CD8-positive, alpha-beta T cell (primary cell): ENCODE measurements at places on chromosomes 6 and 20.

DNA sequence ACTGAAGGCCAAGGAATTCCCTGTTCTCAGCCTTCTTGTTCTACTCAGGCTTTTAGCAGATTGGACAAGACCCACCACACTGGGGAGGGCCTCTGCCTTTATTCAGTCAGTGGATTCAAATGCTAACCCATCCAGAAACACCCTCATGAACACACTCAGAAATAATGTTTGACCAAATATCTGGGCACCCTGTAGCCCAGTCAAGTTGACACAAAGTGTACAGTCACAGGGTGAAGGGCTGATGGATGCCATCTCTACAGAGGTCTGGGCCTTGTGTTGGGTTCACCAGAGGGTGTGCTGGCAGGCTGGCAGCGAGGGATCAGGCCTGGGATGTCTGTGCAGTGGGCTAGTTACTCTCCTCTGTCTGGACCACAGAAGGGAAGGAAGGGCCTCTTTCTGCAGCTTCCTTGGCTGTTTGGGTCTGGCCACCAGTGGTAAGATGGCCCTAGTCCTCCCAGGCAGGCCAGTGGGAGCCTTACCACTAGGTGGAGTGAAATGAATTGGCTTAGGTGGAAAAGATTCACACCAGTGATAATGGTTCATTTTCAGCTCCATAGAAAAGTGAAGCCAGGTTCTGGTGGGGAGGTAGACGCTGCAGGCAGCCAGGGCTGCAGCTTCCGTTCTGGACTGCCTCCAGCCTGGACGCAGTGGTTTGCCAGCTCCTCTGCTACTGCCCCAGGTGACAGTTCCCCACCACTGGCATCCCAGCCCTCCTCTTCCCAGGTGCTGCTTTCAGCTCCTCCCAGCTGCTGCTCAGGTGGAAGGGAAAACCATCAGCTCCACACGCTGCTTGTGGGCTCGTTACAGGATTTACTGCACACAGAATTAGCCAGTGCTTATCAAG is 9.2 kb downstream of the TUBB2A start:
- DNase-seq: no peak

GRCh38 chr6:102417368-102417998 is 1024.0 kb downstream of the GRIK2 start:
- no peak for DNase-seq

DNA sequence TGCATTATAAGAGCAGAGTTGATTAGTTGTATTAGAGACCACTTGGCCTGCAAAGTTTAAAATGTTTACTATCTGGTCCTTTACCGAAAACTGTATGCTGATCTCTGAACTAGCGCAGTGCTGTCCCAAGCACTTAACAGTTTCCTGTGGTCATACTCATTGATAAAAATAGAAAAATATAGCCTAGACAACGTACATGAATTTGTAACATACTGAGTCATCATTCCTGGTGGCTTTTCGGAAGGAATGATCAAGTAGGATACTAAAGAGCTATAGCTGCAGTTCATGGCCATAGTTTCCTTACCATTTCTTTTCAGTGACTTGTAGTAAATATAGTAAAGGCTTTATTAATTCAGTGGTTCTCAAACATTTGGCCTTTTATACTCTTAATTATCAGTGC is 18.4 kb downstream of the TTK start:
- no peak for DNase-seq

GRCh38 chr6:126210398-126211075 is 129.4 kb upstream of the CENPW start:
- DNase-seq: no peak

- DNase-seq: peak; percentile 82
These were observed 746 bp downstream of the NUP153 start for GRCh38 chr6:17705778-17706579.

DNA sequence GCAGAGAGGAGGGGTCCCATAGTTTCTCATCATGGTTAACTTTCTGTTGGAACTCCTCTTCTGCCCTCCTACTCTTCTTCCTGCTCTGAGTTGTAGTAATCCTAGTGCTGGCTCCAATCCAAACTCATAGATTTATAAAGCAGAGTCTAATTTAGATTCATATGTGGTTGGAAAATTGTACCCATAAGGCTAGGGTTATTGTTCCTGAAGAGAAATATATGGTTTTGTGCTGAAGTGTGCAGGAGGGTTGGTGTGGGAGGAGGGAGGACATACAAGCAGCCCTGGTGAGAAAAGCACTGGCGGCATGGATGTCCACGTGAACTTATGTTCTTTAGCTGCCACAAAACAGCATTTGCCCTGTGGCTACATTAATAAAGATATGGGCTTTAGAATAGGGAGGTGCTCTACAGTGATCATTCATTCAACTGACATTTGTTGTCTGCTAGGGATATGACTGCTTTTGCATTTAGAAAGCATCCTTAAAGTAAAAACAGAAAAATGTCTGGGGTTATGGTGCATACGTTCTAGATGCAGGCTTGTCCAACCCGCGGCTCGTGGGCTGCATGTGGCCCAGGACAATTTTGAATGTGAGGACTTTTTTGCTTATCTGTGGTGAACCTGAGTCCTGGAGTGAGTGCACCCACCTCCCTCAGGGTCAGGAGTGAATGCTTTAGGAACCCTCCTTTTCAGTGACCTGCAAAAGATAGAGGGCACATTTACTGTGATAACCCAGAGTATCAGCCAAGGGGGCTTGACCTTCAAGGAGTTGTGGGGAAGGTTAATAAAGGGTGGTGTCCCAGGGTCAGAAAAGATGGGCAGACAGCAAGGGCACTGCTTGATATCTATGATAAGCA is 4.1 kb downstream of the HLA-A start:
- no peak for DNase-seq

- DNase-seq: no peak
These were observed 10.0 kb downstream of the TRERF1 start for GRCh38 chr6:42441697-42442081.

DNA sequence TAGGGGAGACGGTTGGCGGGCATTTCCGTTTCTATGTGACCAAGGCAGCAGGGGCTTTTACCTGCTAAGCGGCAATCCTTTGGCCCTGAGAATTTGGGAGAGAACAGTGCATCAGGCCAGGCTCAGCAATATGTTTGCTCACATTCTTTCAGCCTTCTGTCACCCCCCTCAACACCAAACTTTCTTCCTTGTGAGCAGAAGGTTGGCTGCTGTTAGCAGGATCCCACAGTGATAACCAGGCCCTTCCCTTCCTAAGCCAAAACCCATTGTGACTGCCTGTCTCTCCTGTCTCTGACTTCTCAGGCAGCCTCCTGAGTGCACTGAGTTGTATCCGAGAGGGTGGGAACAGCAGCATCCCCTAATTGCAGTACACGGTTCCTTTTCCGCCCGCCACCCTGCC is 43.7 kb downstream of the STK35 start:
- DNase-seq: no peak

DNA sequence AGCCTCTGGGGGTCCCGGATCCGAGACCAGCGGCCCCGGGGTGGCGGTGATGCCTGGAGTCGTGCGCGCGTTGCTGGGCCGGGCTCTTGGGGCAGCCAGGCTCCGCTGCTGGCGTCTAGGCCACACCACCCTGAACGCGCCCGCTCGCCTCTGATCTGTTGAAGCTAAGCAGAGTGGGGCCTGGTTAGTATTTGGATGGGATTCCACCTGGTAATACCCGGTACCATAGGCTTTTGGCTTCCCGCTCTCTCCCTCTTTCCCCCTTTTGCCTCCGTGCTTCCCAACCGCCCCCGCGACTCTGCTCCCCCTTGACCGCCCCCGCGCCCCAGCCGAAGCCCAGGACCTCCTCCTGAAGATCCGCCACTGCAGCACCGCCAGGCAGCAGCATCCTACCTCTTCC is 1383.5 kb upstream of the DEFB115 start:
- no peak for DNase-seq

DNA sequence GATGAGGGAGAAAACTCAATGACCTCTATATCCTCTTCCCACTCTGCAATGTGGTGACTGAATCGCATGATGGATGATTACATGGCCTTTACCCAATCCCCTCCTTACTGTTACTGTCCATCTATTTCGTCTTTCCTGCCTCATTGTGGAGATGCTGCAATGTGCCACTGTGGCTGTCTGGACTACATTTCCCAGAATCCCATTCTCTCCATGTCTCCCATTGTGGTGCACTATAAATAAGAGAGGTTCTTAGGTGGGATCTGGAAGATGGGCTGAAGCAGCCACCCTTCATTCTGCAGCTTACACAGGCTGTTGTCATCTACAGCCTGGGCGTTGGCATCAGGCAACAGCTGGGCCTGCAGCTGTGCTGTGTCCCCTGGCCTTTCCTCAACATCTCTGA is 233.6 kb downstream of the PRKN start:
- no peak for DNase-seq

GRCh38 chr6:106110164-106110826 is 24.2 kb downstream of the PRDM1 start:
- no peak for DNase-seq
